Fibroblast of skin of left quadriceps (primary cell): ENCODE measurements at places on chromosomes 1 and 21.

GRCh38 chr1:43773821-43774220, 66.5 kb downstream of the ST3GAL3 start:
- no peak for DNase-seq

GRCh38 chr1:214493126-214493796, 58.1 kb downstream of the PTPN14 start:
- DNase-seq = no peak

GRCh38 chr1:213103377-213104306, 52.6 kb downstream of the RPS6KC1 start:
- no peak for DNase-seq

DNA sequence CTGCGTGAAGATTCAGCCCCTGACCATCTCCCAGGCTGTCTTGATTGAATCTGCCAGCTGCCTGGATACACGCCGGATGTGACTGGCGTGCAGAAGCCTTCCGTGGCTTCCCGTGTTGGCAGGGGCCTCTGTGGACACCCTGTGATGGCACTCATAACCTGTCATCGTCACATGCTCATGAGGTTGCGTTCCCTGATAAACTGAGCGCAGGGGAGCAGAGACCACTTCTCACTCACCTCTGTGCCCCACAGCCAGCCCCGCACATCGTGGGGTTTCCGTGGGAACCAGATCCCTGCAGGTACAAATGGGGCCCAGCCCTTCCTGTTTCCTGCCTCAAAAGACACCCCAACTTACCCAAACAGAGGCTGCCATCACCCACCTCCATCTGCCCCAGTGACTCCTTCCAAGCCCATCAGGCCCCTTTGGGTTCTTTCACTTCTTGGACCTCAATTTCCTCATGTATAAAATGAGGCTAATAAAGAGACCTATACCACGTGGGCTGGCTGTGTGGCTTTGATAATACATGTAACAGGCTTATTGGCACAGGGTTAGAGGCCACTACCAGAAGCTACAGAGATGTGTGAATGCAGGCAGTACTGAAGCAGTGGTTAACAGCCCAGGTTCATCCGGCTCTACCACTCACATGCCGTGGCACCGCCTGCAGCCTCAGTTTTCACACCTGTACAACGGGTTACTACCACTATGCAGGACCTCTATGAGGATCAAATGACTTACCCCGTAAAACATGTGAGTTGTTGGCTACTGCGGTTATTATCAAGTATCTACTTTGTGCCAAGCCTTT, 23.6 kb downstream of the HTR6 start:
- no peak for DNase-seq

DNA sequence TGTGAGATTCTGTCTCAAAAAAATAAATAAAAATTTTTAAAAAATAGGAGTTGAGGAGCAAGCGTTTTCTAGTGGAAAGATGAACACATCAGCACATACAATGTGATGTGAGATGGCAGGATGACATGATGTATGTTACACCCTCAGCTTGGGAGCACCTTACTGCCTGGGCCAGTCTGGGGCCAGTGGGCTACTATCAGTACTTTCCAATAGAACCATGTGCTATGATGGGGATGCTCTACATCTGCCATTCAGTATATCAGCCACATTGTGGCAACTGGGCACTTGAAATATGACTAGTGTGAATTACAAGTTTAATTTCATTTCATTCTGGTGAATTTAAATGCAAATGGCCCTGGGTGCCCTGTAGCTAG, 156.0 kb downstream of the PGBD5 start:
- no peak for DNase-seq
